Glutamatergic neuron (in vitro differentiated cells): ENCODE measurements at places on chromosomes 7 and 10. TPM values are rescaled to one million over a fixed set of nuclear protein-coding genes. Genes with fewer than 3 reads are reported as not detected.

GRCh38 chr10:22610610-22611009, 103.8 kb downstream of the PIP4K2A start:
- no peak overlapping the region for H3K4me3 ChIP-seq
- H3K4me1 ChIP-seq: peaks cover 3% of the 10 kb centered on the region
- no peak for DNase-seq
- no peaks in the 10 kb centered on the region for H3K27me3 ChIP-seq
- H3K36me3 ChIP-seq: peaks cover 4% of the 10 kb centered on the region

- no peak for DNase-seq
- no peak overlapping the region for H3K4me3 ChIP-seq
- peaks cover 1% of the 10 kb centered on the region for H3K27me3 ChIP-seq
These were observed 67.3 kb downstream of the GLCCI1 start for GRCh38 chr7:8035647-8036518.

- no peak overlapping the region for H3K4me3 ChIP-seq
- H3K27me3 ChIP-seq: peaks cover 1% of the 10 kb centered on the region
- no peak for DNase-seq
- no peaks in the 10 kb centered on the region for H3K4me1 ChIP-seq
- no peak overlapping the region for H3K27ac ChIP-seq
These were observed 59.9 kb upstream of the HBP1 start for GRCh38 chr7:107108793-107109371.

KNDC1 gene
- 7.4 TPM for total RNA-seq

CNTNAP2 gene
- 25.8 TPM for total RNA-seq
